ENCODE measurements at places on chromosomes 5 and 9.
A peak's percentile ranks its signal among the peaks of the same experiment; 100 is the strongest.

DNA sequence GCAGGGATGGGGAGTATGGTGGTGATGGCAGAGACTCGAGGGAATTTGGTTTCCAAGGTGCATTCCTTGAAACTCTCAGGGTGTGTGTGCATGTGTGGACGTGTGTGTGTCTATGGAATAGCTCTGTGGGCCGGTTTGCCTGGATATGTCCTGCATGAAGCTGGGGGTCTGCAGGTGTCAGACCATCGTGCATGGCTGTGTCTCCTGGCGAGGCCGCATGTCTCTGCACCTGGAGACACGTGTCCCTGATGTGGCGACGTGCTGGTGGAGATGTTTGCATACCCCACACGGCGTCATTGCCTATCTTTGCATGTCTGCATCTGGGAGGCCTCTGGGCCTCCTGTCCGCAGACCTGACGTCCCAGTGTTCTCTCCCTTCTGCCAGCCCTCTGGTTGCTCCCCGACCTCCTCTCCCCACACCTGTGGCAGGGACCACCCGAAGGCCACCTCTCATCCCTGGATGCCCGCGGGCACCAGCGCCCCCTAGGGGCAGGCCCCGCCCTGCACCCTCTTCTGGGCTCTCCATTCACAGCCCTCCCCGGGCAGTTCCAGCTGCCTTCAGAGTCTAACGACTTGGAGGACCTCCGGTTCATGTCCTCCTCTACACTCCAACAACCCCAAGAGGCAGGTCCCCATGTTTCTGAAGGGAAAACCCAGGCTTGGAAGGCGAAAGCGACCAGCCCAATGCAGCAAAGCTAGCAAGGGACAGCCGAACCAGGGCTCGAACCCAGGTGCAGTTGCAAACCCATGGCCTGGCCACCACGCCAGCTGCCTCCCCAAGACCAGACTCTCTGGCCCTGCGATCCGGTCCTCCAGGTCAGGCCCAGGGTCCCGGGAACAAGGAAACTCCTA, 88.6 kb downstream of the LMX1B start:
- peak; percentile 72 for DNase-seq

DNA sequence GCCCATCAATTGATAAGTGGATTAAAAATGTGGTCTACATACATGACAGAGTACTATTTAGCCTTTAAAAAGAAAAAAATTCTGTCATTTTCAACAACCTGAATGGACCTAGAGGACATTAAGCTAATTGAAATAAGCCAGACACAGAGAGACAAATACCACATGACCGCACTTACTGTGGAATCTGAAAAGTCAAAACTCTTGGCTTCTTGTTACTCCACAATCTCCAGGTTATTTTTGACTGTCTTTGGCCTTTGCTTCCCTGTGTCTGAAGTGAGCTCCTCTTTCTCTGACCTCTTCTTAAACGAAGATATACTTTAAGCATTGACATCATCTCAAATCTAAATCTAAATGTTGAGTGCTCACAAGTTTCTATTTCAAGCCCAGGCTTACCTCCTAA, 265.5 kb upstream of the ADRA1B start:
- DNase-seq, result no peak

DNA sequence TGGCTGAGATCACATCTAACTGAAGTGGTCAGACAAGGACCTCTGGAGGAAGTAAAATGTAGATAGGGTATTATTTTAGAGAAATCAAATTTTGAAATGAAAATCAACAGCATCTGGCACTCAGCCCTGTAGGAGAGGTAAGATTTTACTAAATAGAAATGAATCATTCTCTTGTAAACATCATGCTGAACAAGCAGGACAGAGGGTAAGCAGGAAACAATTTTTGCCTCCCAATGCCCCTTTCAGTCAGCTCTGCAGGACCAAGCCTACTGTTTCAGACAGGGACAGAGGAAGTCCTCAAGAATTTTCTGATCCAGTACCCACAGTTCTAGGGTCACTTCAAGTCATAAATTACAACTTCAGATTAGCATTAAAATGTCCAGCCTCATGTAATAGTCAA, 190.1 kb downstream of the ESM1 start:
- DNase-seq, result no peak

DNA sequence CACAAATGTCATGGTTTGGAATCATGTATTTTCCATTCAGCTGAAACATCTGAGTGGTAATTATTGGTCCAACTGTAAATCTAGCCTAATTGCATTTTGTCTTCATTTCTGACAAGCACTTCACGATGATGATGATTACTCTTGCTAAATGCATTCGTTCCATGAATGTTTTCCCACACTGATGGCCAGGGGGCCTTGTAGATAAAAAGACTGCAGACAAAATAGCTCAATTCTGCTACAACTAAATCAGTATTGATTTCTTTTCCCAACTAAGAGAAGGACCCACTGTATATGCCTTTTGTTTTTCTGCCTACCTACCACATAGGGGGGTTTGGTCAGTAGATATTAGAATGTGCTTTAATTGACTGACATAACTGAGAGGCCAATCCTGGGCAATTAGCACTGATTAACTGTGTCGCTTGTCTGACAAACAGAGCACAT, 1351.3 kb upstream of the NUDT12 start:
- no peak for DNase-seq

- DNase-seq, result no peak
These were observed 79.6 kb downstream of the DROSHA start for GRCh38 chr5:31452314-31452713.

- no peak for DNase-seq
These were observed 517.7 kb downstream of the DIRAS2 start for GRCh38 chr9:90124961-90125360.

GRCh38 chr5:179215576-179215975, 129.7 kb downstream of the ADAMTS2 start:
- no peak for DNase-seq

GRCh38 chr5:56299212-56299611, 66.1 kb upstream of the ANKRD55 start:
- no peak for DNase-seq

- DNase-seq, result no peak
These were observed 160.5 kb downstream of the FGF18 start for GRCh38 chr5:171579976-171580411.

- DNase-seq, result no peak
These were observed 23.3 kb upstream of the ZSWIM6 start for GRCh38 chr5:61308712-61309111.

DNA sequence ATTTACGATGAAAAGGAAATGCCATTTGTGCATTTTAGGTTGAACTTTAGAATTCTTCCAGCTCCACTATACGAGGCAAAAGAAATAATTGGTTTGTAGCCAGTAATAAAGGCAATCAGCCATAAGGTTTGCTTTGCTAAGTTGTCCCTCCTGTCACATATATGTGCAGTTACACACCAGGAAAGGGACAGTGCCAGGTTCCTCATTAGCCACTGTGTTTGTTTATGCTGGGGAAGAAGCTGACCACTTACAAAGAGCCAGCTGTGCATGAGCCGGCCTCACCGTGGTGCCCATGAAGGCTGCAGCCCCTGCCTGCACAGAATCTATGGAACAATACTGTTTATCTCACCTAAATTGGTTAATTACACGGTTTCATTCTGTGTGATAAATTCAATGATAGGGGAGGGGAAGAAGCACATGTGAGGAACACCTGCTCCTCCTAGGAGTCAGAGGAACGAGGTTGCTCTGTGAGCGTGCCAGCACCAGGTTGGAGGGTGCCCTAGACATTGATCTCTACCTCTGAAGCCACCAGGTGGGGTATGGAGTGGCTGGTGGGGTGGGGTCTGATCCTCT, 173.8 kb upstream of the DAP start:
- no peak for DNase-seq

- peak; percentile 78 for DNase-seq
These were observed 36.4 kb downstream of the GLT6D1 start for GRCh38 chr9:135602789-135603481.

DNA sequence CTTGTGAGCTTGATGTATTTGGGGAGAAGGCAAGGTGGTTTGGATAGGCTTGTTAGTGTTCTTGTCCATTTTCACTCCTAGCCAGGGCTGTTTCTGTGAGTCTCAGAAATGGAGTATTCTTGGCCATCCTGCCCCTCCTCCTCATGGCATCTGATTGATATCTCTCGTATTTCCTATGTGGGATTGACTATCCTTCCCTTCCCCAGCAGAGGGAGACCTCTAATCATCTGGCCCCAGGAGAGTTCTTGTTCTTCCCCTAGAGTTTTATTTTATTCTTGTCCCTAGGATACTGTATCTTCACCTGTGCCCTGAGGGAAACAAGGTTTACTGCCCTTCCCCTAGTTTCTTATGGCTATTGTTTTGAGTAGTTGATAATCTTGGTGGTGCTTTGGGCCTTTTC, 114.4 kb downstream of the VPS13A start:
- DNase-seq, result no peak

DNA sequence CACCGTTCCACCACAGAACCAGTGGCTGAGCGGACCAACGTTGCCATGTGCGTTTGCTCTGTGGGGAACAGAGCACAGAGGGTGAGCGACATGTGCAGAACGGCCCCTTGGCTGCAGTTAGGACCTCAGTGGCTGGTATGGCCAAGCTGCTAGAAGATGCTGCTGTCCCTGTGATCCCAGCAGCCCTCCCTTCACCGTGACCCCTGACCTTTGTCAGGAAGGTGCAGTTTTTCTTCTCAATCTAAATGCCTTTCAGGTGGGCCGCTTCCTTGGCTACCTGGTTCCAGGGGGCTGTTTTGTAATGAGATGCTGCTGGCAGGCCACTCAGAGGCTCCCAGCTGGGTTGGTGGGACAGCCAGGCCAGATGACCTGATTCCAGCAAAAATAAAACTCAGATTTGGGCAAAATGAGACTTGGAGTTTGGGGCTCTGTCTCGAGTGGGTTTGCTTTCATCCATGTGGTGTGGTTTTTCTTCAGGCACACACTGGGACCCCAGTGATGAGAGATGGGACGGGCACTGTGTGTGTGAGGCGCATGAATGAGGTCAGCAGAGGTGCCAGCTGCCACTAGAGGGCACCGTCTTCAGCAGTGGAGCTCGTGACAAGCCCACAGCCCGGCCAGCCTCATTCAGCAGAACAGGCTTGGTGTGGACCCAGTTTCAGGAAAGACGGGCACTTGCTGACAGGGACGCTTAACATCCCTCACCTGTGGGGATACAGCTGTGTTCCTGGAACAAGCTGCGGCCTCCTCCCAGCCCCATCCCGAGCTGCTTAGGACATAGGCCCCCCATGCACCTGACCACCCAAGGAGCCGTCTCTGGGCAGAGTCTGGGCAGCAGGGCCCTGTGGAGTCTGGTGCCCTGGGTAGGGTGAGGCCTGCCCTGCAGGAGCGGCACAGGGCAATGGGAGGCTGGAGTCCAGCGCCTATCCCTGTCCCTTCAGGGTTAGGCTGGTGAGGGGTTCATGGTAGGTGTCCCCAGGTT, 4.1 kb downstream of the MRPS2 start:
- peak; percentile 80 for DNase-seq

DNA sequence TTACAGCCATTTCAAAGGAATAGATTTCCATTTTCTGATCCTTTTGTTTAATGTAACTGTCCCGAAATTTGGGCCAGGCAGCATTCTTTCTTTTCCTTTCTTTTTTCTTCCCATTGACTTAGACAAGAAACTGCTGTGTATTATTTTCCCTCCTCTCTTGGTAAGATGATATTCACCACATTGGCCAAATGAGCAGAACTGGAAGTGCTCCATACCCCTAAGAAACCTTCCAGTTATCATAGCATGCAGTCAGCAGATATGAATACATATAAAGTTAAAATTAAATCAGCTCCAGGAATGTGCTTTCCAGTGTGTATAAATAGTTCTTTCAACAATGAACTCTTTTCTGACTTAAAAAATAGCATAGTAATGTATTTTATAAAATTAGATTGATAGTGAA, 168.5 kb upstream of the GAS1 start:
- no peak for DNase-seq

- DNase-seq, result peak; percentile 74
These were observed at the start of gene PARP8 for GRCh38 chr5:50666261-50667022. PARP8 (plus strand) TSS chr5:50666637; CDS start chr5:50667096, 459 bp downstream.

- DNase-seq, result peak; percentile 66
These were observed 76.4 kb downstream of the OSMR start for GRCh38 chr5:38922199-38922598.

- no peak for DNase-seq
These were observed 18.1 kb upstream of the SYK start for GRCh38 chr9:90783552-90783951.

GRCh38 chr5:22102823-22103359, 750.3 kb downstream of the CDH12 start:
- DNase-seq, result no peak
